ENCODE measurements at places on chromosomes 5 and 9.

DNA sequence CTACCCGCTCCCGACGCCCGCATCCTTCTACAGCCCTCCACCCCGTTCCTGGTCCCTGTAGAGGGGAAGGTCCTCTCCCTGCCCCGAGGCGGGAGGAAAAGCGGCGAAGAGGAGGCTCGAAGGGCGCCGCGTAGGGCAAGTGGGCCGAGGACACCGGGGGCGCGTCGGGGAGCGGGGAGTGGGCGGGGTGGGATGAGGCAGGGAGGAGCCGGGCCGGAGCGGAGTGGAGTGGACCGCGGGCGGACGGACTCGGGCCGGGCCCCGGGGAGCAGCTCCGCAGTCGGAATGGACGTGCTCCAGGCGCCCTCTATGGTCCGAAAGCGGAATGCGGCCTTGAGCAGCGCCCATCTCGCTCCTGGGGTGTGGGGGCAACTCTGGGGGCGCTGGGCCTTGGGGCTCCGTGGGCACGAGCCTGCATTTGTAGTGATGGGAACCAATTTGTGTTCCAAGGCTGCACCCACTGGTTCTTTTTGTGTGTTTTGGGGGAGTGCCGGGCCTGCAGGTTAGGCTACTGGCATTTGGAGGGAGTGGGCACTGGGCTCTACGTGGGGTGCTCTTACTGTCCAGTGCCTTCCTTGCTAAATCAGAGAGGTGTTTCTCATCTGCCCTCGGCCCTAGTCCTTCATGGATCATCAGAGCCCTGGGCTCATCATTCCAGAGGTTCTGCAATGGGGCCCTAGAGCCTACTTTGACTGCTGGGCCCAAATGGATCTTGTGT lies 7.3 kb downstream of the IRX1 start:
- DNase-seq: no peak

GRCh38 chr5:6949230-6949629 lies 236.0 kb downstream of the TENT4A start:
- no peak for DNase-seq

DNA sequence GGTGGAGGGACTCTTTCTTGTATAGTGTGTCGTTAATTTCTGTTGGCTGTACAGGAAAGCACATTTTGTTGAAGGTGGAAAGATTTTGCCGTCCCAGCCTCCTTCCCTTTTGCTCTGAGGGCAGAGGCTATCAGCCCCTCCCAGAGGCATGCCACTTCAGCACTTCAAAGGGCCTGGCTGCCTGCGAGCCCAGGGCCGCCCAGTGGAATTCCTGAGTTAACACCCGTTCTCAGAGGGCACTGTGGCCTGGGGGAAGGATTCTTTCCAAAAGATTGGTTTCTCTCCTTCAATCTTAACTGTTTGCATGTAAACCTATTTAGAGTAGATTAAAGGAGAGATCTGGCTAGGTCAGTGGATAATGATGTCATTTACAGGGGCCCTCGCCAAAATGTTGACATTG lies 238.6 kb downstream of the FANCC start:
- DNase-seq: peak; percentile 63

DNA sequence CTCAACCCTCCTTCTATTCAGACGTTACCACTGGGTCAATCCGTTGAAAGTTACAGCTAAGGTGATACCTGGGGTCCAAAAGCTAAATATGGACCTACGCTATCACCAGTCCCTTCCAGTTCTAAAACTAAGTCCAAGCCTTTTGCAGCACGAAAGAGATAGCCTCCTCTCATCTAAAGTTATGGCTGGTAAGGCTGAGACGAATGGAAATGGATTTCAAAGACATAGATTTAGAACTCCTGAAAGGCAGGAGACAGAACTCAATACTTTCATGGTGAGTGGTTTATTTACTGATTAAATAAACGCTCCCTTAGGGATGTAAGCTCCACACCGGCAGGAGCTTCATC lies 751 bp upstream of the RIC1 start:
- DNase-seq: no peak

- no peak for DNase-seq
These were observed 100.2 kb downstream of the HINT1 start for GRCh38 chr5:131064669-131065371.

- no peak for DNase-seq
These were observed 23.0 kb upstream of the TMOD1 start for GRCh38 chr9:97478301-97478981.

- DNase-seq: no peak
These were observed 300.4 kb downstream of the MAN2A1 start for GRCh38 chr5:109989994-109990722.

DNA sequence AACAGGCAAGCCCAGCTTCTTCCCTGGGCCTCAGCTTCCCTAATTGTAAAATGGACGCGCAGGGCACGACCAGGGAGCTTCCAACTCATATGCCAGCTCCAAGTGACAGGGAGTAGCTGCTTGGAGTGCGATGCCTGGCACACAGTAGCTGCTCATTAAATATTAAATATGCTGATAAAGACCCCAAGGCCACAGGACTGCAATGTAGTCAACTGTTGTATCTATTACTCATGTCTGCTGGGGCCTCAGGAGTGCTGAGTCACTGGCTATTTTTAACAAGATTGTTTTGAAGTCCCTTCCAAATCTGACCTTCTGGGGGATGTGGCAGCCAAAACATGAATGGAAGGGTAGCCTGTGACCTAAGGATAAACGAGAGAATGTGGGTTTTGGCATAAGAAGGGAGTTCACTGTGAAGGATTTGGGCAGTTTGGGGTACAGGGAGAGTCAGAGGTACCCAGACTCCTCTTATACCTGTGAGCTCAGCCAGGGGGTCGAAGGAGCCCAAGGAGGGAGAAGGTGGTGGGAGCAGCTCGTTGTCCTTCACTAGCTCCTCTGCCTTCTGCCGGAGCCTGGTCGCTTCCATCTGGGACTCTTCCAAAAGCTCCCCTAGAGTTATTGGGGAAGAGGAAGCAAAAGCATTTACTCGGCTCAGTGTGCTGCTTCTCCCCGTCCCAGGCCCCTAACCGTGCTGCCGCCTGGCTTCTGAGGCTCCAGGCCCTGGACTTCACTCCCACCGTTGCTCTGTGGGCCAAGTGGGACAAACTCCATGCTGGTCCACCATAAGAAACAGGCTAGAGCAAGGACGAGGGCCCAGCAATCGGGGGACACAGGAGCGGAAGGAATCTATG lies 17.5 kb downstream of the TNIP1 start:
- DNase-seq: no peak

- DNase-seq: no peak
These were observed 44.1 kb upstream of the IL17B start for GRCh38 chr5:149423049-149423793.

DNA sequence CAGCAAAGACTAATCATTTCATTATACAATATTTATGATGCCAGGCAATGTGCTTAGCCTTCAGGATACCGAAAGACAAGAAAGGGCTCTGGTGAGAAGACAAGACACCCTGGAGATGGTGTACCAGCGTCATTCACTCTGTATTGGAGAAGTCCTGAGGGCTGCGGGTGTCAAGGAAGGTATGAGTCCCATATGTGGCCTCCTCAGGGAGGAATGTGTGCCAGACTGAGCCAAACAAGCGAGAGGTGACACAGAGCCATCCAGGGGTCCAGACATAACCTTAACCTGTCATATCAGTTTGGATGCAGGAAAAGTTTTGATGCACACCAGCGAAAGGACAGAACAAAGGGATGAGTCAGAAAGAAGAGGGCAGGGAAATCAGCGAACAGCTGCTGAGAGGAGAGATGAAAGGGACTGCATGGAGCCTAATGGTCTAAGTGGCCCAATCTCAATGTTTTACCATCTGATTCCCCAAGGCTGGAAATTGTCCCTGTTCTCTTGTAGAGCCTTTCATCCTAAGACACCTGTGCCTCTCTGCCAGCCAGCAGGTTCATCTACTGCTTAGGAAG lies 38.9 kb downstream of the ADRA1B start:
- no peak for DNase-seq

- DNase-seq: no peak
These were observed 256.5 kb upstream of the ZNF608 start for GRCh38 chr5:125002727-125003598.

DNA sequence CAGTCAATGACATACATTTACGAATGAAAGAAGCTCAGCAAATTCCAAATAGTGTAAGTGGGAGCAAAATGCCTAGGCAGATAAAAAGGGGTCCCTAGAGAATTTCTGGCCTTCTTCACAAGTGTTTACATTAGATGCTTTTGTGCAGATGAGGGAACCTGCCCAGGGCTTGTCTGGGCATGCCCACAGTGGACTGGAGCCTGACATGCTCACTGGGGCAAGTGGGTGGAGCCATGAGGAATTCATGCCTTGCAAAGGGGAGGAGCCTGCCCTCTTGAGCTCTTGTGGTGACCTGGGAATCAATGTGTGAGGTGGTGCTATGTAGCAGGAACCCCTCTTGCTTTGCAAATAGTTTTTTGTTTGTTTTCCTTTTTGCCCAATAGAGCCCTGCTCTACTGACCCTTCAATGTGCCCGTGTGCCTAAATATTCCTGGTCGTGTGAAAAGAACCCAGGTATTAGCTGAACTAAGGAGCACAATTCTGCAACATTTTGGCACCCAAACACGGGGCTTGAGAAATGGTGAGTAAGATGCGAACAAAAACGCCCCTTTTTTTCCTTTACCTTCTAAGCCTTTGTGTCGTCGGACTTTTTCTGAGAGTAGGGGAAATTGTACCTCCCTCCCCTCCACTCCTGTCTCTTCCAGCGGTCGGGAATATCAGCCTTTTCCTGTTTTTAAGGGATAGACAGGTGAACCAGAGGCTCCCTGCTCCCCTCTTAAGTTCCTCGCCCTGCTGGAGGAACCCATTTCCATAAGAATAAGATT lies 433.8 kb upstream of the CDH9 start:
- no peak for DNase-seq

- no peak for DNase-seq
These were observed 9.3 kb downstream of the CLPTM1L start for GRCh38 chr5:1335540-1336095.

DNA sequence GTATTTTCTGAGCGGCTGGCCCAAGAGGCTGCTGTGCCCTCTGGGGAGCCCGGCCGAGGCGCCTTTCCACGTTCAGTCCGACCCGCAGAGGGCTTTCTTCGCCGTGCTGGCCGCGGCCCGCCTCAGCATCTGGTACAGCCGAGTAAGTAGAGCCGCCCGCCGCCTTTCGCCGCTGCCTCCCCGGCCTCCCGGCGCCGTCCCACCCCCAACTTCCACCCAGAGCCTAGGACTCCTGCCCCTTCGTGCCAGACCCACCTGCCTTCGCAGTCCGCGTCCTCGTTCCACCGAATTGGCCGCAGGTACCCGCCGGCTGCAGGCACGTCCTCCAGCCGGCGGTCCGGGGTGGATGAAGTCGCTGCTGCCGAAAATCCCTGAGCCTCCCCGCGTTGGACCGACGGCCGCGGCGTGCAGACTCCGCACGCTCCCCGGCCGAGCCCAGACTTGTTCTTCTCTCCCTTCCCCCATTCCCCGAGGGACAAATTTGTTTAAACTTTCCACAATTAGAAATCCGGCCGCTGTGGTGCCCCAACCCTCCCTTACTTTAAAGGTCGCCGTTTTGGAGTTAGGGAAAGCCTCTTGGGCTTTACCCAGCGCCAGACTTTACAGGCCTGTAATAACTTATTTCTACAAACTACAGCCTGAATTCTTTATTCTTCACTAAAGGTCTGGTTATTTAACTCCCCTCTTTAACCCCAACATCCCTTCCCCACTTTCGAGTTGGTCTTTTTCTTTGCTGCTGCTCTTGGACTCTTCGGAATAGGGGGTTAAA lies 589 bp downstream of the RIC1 start:
- peak; percentile 78 for DNase-seq

- no peak for DNase-seq
These were observed 3.8 kb downstream of the RAB24 start for GRCh38 chr5:177299697-177300096.

DNA sequence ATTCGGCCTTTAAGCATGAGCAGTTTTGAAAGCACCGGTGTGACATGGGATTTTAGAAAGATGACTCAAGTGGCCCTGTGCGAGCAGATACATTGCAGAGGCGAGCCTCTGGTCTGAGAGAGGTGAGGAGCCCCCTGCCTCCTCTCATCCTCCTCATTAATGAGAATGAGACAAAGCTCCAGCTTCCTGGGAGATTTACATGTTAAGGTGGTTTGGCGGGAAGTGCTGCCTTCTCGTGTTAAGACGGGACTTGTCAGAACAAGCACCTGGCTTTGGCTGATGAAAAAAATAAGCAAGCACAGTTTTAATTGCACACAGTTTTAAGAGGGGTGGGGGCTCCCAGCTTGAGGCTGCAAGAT lies 68.1 kb downstream of the ACTL7B start:
- no peak for DNase-seq

DNA sequence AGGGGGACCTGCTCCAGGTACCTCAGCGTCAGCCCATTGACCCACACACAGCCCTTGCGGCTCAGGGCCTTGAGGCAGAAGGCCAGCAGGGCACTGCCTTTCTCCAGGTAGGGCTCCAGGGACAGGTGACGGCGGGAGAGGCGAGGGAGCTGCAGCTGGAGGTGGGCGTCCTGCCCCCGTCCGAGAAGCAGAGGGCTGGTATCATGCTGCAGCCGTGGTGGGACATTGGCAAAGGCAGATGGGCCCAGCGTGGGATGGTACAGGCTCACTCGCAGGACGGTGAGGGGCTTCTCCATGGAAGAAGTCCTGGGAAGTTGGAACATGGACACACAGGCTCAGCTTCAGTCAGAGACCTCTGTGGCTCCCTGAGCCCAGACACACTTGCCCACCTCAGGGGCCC lies 2.5 kb upstream of the DCANP1 start:
- DNase-seq: peak; percentile 50

DNA sequence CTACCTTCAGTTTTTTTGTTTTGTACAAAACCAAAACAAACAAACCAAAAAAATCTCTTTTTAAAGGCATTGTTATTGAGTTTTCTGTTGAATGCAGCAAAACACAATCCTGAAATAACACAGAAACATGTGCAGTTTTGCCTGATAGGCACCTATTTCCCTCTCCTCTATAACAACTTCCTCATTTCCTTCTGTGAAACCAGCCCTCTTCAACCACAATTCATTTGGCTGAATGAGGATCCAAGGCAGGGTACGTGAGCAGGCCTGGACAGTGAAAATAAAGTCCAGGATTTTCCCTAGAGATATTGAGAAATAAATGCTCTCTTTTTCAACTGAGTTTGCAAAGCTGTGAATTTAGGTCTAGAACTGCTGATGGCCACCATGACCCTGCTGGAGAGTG lies 134.8 kb upstream of the LARP1 start:
- DNase-seq: no peak

GRCh38 chr5:140372971-140373487 lies 13.0 kb downstream of the SLC4A9 start:
- DNase-seq: peak; percentile 83

- DNase-seq: no peak
These were observed 68.4 kb downstream of the PDZD2 start for GRCh38 chr5:31707329-31707728.

- no peak for DNase-seq
These were observed 52.6 kb upstream of the RUFY1 start for GRCh38 chr5:179497636-179498340.

DNA sequence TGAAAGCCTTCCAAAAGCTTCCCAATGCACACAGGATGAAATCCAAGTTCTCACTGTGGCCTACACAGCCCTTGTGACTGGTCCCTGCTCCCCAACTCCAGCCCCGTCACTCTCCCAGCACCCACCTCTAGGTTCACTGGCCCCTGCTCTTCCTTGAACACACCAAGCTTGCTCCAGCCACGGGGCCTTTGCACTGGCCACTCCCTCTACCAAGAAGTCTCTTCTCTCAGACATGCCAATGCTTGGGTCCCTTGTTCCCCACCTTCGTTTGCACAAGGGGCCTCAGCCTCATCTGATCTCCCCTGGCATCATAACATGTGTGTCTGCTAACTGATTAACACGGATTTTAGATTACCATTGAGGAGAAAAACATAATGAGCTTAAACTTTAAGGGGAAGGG lies 56.0 kb downstream of the ROR2 start:
- no peak for DNase-seq

- no peak for DNase-seq
These were observed 109.6 kb downstream of the BAAT start for GRCh38 chr9:101274971-101275768.

Data from sigmoid colon (tissue), 7 donors.